Midbrain (tissue), 1 donor: ENCODE measurements at places on chromosomes 4 and X.

DNA sequence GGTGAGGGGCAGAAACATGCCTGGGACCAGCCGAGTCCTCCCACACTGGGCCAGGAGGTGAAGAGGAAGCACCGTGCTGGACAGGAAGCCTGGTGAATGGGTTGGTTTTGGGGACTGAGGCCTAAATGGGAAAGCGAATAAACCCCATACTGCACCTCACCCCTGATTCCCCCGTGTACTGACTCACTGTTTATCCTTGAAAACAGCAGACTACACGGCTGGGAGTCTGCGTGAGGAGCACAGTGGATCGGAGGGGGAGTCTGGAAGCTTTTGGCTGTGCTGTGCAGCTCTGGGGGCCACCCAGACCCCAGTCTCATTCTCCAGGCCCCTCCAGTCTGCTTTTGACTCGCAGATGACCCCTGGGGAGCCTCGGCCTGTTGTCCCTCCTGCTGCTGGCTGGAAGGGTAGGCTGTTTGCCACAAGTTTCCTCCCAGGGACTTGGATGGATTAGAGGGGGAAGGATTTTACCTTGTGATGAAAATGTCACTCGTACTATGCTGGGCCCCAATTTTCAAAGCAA lies 90.0 kb downstream of the PSAPL1 start:
- DNase-seq, result no peak

GRCh38 chr4:85901500-85901899 lies 426.6 kb downstream of the ARHGAP24 start:
- no peak for DNase-seq

DNA sequence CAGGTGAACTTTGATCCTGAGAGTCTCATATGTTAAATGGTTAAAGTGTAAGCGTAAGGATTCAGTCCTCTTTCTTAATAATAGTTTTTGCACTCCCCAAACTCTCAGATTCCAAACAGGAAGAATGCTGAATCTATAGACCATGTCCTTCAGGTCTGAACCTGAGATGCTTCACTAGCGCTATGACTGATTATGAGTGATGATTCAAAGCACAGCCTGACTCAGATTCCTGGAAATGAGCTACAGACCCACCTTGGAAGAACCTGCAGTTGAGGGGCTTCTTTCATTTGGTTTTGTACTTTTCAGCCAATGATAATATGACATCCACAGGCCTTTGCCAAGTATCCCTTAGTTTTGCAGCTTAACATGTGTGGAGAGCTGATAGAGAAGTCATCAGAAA lies 1.4 kb downstream of the EDNRA start:
- no peak for DNase-seq

GRCh38 chr4:73662709-73663546 lies 42.7 kb upstream of the RASSF6 start:
- DNase-seq, result peak; percentile 25

- no peak for DNase-seq
Observed at GRCh38 chr4:150543042-150543441, 38.9 kb upstream of the MAB21L2 start.

DNA sequence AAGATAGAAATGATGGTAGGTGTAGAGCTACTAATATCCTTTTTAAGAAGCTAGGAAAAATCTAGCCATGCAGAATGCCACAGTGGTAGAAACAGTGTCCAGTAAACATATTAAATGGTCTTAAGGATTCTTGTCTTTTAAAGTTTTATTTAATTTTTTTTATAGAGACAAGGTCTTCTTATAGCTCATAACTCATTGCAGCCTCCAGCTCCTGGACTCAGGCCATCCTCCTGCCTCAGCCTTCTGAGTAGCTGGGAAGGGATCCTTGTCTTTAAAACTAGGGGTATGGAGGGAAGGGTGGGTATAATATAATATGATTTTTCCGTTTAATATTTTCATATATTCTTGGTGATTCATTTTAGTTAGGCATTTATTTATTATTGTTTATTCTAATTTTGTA lies 3.8 kb downstream of the TMEM165 start:
- peak; percentile 9 for DNase-seq

GRCh38 chrX:115147220-115147619 lies 42.0 kb upstream of the RBMXL3 start:
- DNase-seq, result peak; percentile 2

GRCh38 chr4:98433691-98434090 lies 172.5 kb downstream of the RAP1GDS1 start:
- DNase-seq, result no peak

GRCh38 chr4:99687120-99687519 lies 29.5 kb upstream of the C4orf54 start:
- DNase-seq, result no peak

DNA sequence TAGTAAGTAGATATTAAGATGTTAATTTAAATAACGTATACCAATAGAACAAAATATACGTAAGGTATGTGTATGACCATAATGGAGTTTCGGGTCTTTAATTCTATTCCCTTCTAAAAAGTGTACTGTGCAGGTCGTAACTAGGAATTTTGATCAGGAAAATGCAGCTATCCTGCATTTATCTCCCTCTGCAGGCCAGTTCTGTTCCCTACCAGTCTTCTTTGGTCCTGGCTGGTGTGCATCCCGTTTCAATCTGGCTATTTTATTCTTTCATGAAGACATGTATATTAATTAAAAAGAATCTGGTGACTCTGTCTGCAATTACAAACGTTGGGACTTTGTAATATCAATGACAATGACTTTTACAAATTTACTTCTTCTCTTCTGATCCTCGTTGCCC lies 534.1 kb upstream of the AADAT start:
- no peak for DNase-seq

DNA sequence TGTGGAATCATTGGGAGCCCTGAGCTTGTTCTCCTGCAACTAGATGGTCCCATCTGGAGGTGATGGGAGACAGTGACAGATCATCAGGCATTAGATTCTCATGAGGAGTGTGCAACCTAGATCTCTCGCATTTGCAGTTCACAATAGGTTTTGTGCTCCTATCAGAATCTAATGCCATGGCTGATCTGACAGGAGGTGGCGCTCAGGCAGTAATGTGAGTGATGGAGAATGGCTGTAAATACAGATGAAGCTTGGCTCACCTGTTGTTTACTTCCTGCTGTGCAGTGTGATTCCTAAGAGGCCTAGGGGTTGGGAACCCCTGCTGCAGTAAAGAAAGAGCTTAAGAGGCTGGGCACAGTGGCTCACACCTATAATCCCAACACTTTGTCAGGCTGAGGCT lies 42.2 kb upstream of the PUDP start:
- DNase-seq, result no peak

GRCh38 chrX:65528705-65529340 lies 5.8 kb downstream of the LAS1L start:
- DNase-seq, result peak; percentile 49

DNA sequence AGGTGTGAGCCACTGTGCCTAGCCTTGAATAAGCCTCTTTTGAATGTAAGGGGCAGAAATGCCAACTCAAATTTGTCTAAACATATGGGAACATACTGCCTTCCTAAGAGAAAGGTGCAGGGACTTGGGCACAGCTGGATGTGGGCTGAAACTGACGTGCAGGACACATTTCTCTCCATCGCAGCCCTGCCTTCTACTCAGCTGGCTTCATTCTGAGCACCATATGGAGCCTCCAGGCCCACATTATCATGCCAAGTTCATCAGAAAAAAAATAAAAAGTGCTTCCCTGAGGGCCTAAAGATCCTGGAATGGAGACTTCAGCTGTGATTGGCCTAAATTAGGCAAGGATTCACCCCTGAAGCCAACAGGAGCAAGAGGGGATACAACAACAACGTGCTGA lies 386.2 kb downstream of the RAB28 start:
- DNase-seq, result no peak

DNA sequence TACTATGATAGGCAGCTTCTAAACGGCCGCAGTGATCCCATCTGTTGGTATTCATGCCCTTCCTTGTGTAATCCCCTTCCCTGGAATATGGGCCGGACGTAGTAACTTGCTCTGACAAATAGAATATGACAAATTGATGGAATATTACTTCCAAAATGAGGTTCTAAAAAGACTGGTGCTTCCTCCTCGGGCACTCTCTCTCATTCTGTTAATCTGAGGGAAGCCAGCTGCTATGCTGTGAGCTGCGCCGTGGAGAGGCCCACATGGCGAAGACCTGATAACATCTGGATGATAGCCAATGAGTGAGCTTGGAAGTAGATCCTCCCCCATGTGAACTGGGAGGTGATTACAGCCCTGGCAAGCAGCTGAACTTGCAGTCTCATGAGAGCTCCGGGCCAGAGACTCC lies 27.2 kb upstream of the SLC25A4 start:
- DNase-seq, result no peak

GRCh38 chr4:102447413-102447812 lies 53.7 kb upstream of the NFKB1 start:
- no peak for DNase-seq

- no peak for DNase-seq
Observed at GRCh38 chr4:184408684-184409081, 65.7 kb downstream of the IRF2 start.

DNA sequence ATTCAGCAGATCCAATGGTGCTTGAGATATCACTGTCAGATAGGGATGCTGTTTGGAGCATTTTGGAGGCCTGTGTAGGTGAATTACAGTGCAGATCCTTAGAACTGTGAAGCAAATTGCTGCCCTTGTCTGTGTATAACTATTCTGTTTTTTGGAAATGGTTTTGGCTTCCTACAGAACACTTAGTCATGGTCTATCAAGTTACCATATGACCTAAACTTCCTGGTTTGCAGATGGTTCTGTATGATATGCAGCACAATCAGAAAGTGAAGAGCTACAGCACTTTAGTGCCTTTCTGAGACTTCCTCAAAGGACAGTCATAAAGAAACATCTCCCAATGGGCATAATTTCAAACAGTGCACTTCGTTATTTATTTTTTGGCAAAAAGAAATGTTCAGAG lies 688.6 kb downstream of the SH3BGRL start:
- DNase-seq, result no peak

DNA sequence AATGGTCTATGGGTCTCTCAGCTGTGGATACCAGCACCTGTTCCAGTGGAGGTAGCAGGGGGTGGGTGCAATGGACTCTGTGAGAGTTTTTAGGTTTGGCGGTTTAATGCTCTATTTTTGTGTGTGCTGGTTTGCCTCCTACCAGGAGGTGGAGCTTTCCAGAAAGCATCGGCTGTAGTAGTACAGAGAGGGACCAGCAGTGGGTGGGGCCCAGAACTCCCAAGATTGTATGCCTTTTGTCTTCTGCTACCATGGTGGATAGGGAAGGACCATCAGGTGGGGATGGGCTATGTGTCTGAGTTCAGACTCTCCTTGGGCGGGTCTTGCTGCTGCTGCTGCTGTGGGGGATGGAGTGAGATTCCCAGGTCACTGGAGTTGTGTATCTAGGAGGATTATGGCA lies 557.2 kb upstream of the GRID2 start:
- no peak for DNase-seq

- DNase-seq, result no peak
Observed at GRCh38 chr4:107058828-107059227, 22.7 kb upstream of the DKK2 start.

DNA sequence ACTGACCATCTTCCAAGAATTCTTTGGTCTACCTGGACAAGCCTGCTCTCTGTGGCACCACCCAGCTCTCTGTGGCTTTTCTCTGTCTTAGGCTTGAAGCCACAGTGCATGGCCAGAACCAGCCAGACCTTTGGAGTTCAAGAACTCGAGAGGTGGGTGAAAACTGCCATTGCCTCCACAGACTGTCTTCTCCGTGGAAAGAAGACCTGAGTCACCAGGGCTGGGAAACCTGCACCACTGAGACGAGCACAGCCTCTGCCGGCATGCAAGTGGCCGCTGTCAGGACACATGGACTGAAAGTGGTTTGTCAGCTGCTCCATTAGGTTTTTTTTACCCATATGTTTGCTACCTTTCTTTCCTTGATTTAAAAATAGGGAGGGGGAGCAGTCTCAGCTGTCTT lies 74.5 kb downstream of the MGST2 start:
- no peak for DNase-seq

DNA sequence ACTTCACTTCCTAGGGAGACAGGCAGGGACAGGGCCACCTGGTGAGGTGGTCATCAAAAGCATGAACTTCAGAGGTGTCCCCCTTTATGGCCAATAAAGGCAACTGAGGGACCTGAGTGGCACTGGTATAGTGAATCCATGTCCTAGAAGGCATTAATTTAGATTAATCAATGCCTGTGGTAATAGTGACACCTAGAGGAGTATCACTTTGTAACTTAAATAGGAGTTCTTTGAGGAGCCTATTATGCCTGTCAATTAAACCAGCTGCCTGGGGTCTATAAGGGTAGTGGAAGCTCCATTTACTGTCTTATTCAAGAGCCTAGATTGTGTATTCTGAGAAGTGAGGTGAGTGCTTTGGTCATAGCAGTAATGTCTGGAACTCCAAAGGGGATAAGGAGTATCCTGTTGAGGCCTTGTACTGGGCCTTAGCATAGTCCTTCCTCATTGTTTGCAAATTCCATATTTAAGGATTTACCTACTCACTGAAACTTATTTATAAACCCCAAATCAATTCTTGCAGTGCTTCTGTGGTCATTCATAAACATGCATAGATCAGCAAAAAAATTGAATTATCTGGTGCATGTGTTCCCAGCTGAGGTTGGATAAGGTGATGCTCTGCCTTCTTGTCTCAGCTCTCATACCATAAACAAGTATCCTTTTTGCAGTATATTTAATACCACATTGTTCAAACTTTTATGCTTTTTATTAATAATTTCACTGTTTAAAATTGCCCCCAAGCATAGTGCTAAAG lies 213.8 kb upstream of the RADX start:
- DNase-seq, result peak; percentile 20

DNA sequence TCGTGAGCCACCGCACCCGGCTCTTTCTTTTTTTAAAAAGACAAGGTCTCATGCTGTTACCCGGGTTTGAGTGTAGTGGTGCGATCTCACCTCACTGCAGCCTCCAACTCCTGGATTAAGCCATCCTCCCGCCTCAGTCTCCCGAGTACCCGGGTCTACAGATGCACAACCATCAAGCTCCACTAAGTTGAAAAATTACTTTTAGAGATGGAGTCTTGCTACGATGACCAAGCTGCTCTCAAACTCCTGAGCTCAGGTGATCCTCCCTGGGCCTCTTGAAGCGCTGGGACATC lies 2.0 kb downstream of the SLC25A6 start:
- DNase-seq, result no peak
